Fibroblast of the aortic adventitia (primary cell): ENCODE measurements at places on chromosomes 2 and 18. TPM values are rescaled to one million over a fixed set of nuclear protein-coding genes. Genes with fewer than 3 reads are reported as not detected.

GRCh38 chr2:43176449-43176848, 50.0 kb downstream of the ZFP36L2 start:
- no peak for DNase-seq

GRCh38 chr2:128272601-128273468, 45.8 kb downstream of the HS6ST1 start:
- no peak for DNase-seq

DNA sequence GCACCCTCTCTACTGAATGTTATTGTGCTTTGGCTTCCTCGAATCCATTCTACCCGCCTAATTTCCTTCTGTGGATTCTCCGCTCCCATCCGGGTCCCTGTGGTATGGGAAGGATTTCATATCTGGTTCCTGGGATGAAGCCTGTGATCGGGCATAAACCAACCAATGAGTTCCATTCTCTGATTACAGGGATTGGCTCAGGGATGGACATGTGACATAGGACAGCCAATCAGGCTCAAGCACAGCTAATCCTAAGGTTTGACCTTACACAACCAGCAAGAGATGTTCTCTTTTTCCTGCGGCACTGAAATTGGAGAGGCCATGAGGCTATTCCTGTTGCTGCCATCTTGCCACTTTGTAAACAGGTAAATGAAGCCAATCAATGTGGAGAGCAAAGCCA, 168.1 kb upstream of the SMAD2 start:
- no peak for DNase-seq

The IL36RN gene
- not detected in 2 replicates for total RNA-seq

The GTF3C2 gene
- total RNA-seq: 27.2 and 33.4 TPM in 2 replicates
